ENCODE measurements at places on chromosomes 12 and 14. TPM values are rescaled to one million over a fixed set of nuclear protein-coding genes. Genes with fewer than 3 reads are reported as not detected.

GPRC5D gene
- not detected for total RNA-seq

GRCh38 chr14:30757082-30757481 lies 117.3 kb upstream of the COCH start:
- no peak for DNase-seq

DNA sequence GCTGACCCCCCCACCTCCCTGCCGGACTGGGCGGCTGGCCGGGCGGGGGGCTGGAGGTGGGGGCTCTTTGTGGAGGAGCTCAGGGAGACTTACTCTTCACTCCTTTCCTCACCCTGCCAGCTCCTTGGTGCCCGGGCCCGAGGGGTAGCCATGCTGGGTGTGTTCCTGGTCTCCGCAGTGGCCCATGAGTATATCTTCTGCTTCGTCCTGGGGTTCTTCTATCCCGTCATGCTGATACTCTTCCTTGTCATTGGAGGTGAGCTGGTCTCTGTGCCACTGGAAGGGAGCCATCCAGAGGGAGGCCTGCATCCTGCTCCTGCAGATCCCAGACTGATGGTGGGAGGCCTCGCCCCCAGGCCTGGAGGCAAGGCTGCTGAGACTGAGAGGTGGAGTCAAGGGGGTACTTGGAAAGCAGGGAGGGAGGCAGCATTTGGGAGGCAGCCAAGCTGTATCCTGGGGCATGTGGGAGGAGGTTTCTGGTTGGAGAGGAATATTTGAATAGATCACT lies 19.7 kb downstream of the SOAT2 start:
- DNase-seq, result no peak

DNA sequence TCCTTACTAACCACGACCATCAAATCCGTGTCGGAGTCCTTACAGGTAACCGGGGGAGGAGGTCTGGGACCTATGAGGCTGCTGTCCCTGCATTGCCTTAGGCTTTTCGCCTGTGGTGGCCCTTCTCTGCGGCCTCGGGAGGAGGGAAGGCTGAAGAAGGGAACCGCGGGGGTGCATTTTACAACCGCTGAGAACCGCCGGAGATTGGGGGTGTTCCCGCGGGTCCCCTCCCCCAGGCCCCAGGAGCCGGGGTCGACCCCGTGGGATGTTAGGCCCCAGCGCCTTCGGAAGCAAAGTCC lies 549 bp downstream of the GPHN start:
- no peak for DNase-seq

SLC10A1 gene
- total RNA-seq, result not detected

Measured in neural crest cell (in vitro differentiated cells).